ENCODE measurements at places on chromosomes 12 and 14.

- no peak for DNase-seq
These were observed 104.0 kb downstream of the RIN3 start for GRCh38 chr14:92617581-92617980.

DNA sequence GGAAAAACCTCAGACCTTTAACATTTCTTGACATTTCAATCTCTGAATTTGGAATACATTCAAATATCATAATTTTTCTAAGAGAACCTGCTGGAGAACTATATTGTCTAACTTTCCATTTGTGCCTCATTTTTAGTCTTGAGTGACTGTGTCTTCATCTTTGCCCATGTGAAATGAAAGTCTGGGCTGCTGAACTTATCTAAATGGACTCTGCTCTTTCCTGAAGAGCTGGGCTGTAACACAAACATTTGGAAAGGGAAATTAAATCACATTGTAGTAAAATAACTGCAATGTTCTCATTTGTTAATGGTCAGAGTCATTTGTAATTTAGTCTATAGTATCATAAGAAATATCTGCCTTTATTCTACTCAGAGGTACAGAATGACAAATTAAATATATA, 373.1 kb downstream of the LRIG3 start:
- no peak for DNase-seq

DNA sequence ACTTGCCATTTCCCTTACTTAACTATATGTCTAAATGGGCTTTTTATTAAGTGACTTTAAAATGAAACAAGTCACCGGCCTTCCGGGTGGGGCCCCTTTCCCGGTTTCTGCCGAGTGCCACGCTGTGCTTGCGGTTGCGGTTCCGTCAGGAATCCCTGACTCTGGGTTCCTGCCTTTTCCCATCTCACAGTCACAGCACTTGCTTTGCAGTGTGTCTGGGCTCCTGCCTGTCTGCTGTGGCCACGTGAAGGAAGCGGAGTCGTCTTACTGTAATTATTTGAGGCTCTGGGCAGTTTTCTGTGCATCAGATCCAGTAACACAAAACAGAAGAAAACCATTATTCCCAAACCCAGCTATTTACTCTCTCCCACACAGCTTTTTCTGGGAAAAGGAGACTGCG, 44.0 kb upstream of the FRMD6 start:
- DNase-seq: no peak

DNA sequence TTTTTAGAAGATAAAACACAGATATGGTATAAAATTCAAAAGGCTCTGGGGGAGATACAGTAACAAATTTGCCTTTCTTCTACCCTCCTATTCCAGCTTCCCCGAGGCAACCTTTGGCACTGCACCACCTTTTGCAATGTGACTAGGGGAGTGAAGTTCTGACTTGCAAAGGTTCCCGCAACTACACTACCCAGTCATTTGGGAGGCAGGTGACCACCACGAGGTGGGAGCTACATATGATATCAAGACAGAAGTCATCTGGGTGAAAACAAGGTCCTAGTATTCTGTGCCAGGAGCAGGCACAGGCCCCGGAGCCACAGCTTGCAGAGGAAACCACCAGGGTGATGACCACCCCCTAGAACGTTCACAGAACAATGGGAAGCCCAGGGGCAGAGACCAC, 141.5 kb downstream of the TTC7B start:
- DNase-seq: no peak

DNA sequence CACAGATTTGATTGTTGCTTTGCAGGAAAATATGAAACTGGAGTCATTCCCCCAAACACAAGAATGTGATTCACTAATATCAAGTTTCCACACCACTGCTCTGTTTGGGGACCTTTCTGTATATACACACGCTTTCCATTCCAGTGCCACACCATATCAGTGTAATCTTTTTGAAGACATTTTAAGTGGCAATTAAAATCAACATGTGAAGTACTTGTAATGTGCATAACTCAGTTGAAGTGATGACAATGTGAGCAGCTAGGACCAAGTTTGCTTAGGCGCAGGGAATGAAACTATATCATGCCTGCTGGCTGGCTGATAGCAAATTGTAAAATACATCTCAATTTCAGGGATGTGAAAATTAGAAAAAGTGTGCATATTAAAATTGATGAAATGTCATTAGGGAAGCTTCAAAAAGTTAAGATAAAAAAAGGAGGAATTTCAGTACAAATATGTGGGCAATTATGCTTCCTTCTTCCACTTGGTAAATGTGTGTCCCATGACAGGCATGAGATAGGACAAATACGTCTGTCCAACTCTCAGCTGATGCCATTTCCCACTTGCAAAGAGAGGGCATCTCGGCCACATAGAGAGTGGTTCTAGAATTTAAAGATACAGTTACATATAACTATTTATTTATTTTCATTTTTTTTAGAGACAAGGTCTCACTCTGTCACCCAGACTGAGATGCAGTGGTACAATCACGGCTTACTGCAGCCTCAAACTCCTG, 43.7 kb downstream of the HSPB8 start:
- DNase-seq: no peak

DNA sequence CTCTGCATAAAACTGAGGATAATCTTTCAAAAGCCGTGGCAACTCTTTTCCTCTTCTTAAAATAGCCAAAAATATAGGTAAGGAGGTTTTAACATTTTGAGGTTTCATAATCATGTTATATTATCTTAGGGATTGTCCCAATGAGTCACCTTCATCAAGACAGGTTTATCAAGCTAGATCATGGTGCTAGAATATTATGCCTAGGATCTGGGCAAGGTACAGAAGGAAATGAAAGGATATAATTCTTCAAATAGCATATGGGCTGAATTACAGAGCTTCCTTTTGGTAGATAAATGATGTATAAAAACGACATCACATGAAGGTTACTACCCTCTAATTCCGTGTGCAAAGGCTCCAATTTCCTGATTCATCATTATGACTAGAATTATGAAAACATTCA, 28.6 kb upstream of the TBC1D15 start:
- no peak for DNase-seq

DNA sequence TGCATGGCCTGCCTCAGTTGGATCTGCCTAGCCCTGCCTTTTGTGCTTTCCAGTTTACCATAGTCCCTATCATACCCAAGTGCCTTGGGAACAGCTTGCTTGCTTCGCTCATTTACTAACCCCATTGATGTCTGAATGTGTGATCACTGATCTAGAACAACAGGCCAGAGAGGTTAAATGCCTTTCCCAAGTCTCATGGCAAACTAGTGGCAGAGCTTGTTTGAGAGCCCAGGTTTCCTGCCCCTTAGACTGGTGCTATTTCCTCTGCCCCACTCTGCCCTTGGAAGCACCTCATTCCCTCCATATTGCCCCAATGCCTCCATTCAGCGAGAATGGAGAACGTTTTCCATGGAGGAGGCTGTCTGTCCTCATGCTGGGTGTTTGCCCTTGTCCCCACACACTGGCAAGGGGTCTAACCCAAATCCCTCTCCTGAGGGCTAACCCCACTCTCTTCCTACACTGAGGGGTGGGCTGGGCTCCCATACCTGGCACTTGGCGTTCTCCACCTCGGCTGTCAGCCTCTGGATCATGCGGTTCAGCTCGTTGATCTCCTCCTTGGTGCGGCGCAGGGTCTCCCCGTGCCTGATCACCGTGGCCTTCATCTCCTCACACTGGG, 19.8 kb downstream of the KRT7 start:
- no peak for DNase-seq

GRCh38 chr14:102182190-102182589, 42.5 kb downstream of the WDR20 start:
- no peak for DNase-seq

DNA sequence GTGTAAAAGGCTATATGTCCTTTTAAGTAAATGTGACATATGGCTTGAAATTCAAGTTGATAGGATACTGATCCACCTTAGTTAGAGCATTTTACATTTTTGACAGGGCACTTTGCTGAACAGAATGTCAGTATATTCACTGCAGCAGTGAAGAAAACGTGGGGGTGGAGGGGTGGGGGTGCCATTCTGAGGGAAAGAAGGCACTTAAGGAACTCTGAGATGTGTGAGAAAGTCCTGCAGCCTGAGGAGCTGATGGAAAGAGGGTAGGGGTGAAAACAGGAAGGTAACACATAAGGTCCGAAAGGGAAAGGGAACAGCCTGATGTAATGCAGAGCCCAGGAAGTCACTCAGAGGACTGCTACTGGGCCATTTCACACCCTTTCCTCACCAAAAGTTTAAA, 265.5 kb upstream of the GRIP1 start:
- DNase-seq: no peak

DNA sequence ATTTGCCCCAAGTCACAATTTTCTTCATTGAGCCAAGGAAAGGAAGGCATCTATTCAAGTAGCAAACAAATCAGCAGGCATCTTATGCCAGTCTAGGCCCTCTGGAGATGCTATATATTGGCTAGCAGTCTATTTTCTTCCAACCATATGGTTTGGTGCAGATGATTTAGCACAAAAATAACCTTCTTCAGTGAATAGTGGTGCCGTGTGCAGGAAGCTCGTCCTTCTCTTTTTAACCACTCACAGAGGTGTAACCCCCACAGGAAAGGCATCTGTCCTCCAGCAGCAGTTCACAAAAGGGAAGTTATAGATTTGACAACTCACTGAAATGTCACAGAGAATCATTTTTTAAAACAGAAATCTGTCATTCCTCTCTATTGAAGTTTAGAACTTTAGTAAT, 445.7 kb upstream of the SYT1 start:
- DNase-seq: no peak

DNA sequence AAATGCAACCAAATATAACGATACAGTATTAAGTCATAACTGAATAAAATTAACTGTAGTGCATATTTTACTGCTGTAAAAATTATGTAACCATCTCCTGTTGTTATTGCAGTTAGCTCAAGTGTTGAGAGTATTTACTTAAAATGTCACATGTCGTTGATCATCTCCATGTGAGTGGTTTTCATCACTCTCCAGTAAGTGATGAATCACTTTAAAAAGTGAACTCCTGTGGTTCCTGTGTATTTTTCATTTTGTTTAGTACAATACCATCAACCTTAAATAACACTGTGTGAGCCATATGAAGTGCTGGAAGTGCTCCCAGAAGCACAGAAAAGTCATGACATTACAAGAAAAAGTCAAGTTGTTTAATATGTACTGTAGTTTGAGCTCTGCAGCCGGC, 104.7 kb upstream of the SLCO1B1 start:
- no peak for DNase-seq

- peak; percentile 64 for DNase-seq
These were observed 782.5 kb downstream of the TMEM121 start for GRCh38 chr14:106308839-106309389.

DNA sequence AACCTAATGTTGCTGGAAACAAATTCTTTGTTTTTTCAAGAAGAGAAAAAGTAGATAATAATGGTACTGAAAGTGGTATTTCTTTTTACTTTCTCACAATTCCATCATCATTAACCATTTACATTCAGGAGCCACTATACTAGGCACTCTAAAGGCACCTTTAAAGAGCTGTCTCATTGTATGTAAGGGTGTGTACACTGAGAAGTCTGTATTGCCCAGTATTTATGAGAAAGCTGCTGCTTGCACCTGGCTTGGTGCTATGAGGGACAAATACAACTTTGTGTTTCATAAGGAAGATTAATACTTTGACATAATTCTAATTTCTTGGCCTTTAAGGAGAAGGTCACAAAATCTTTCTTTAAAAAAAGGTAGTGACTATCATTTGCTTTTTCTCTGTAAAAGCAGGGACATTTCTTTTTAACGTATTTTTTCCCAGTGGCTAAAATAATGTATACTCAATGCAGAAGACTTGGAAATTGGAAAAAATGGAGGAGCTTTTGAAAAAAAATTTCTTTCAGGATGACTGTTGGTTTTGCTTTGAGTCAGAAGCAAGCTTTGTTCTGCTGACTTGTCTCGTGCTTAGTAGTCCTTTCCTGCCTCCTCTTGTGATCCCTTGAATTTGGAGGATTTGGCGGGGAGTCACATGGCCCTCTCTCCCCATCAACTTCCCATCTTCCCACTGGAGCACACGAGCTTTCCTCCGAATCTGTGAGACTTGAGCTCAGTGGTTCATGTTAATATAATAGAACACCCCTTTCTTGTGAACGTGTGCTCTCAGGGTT, 50.1 kb downstream of the RASSF3 start:
- DNase-seq: no peak

GRCh38 chr12:7832059-7832696, 40.5 kb downstream of the SLC2A14 start:
- DNase-seq: peak; percentile 86

GRCh38 chr14:81388336-81388735, 11.8 kb downstream of the STON2 start:
- DNase-seq: no peak

GRCh38 chr12:57620936-57621496, 9.8 kb downstream of the ARHGEF25 start:
- DNase-seq: peak; percentile 62

DNA sequence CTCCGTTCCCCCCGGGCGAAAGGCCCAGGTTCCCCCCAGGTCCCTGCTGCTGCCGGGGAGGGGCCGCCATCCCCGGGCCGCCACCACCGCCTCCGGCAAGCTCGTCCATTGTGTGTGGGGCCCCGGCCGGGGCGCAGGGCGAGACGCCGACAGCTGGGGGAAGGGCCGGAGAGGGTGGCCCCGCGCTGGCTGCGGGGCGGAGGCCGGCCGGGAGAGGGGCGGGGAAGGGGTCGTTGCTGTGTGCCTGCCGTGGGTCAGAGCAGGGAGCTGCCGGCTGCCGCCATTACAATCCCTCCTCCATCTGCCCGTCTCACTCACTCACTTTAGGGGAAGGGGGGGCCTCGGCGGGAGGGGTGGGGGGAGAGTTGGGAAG, at the start of gene STRN3:
TSS of gene STRN3 (minus strand) at position 303 of the 373 bp plus-strand sequence. CDS start at position 109, 194 bp downstream.
- DNase-seq: no peak

DNA sequence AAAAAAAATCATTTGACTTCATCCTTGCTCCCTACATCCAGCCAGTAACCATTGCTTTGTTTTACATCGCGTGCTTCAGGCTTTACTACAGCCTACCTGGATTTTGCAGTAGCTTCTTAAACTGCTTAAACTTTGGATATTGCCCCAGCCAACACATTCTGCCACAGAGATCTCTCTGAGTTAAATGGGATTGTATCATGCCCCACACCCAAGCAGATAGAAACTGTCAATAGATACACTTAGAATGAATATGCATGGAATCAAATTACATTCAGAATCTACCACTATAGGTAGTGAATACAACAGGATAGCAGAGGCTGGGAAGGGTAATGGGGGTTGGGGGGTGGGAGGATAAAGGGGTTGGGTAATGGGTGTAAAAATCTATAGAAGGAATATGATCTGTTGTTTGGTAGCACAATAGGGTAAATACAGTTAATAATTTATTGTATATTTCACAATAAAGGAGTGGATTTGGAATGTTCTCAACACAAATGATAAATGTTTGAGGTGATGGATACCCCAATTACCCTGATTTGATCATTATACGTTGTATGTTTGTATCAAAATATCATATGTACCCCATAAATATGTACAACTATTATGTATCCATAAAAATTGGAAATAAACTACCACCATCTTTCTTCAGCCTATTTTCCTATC, 2.7 kb upstream of the MYRFL start:
- no peak for DNase-seq

DNA sequence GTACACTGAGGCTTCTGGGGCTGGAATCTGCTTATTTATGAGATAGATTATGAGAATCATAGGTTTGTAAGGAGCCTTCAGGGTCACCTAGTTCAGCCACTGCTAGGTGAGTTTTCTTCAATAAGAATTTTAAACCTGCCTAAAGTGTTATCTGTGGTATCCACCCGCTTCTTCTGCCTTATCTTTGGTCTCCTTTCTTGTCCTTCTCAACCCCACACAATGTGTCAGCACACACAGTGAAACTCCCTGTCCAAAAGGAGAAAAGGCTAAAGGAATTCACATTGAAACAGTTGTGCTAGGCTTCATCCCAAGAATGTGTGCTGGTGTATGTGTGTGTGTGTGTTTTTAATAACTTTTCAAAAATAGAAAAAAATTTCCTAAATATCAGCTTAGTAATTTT, 259.3 kb upstream of the BTG1 start:
- no peak for DNase-seq

GRCh38 chr12:107109726-107110719, 16.7 kb upstream of the CRY1 start:
- DNase-seq: no peak

All from GM23338 (cell line).